AG09309 (cell line): ENCODE measurements at places on chromosomes 1 and 21.

DNA sequence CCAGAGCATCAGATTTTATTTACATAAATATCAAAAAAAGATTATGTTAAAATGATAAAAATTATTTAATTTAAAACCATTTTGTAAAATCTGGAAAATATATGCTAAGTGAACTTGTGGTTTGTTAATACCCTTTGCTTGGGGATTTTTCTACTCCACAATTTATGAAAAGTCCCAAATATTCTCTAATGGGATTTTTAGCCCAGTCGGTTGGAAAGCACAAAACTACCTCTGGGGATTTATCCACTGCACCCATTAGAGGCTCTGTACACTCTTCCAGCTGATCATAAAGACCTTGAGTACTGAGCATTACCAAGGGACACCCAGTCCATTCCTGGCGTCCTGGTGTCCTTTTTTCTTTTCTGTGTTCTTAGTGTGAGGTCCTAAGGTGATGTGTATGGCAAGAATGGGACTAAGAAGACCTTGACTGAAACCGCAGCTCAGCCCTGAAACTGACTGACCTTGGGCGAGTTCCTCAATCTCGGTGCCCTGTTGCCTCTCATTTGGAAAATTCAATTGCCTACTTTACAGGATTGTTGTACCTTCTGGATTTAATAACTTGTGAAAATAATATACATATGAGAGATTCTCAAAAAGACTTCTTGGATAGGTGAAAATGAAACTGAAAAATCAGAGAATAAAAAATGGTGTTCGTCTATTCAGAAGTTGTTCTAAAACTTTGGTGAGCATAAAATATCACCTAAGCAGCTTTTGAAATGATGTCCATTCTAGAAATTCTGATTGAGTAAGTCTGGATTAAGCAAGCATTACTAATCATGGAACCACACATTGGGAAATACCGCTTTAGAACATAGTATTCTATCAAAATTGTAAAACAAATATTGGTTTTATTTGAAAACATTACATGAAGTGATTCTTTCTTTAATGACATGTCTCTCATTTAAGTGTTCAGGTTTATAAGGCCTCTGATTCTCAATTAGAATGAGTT is 21.5 kb upstream of the SAMSN1 start:
- no peak for DNase-seq

DNA sequence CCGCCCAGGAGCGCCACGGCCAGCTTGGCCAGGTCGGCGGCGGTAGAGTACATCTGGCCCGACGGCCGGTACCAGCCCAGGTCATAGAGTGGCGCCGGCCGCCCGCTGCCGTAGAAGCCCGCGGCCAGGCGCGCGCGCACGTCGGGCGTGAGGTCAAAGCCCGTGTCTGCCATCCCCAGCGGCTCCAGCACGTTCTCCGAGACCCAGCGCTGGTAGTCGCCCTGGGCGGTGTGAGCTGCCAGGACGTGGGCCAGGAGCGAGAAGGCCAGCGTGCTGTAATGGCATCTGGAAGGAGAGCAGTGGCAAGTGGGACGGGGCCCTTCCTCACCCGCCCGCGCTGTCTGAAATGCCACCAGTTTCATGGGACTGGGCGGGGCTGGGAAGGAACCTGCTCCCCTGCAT is 18.9 kb downstream of the LACTBL1 start:
- no peak for DNase-seq

GRCh38 chr1:174197547-174197946 is 38.2 kb downstream of the RABGAP1L start:
- DNase-seq = no peak

DNA sequence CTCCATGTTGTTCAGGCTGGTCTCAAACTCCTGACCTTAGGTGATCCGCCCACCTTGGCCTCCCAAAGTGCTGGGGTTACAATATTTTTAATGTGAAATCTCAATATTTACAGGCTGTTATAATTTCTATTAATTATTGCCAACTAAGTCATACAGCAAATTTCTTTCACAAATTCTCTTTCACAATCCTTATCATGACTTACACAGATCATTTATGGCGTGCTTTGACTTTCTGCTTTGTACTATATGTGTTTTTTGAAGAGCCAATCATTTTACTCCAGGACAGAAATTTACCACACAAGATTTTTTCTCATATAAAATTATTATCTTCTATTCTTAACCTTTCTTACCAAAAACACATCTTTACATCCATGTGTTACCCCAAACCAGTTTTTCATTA is 1729.9 kb downstream of the NCAM2 start:
- DNase-seq = no peak

- DNase-seq = no peak
Observed at GRCh38 chr1:119209596-119210295, 69.3 kb upstream of the WARS2 start.

DNA sequence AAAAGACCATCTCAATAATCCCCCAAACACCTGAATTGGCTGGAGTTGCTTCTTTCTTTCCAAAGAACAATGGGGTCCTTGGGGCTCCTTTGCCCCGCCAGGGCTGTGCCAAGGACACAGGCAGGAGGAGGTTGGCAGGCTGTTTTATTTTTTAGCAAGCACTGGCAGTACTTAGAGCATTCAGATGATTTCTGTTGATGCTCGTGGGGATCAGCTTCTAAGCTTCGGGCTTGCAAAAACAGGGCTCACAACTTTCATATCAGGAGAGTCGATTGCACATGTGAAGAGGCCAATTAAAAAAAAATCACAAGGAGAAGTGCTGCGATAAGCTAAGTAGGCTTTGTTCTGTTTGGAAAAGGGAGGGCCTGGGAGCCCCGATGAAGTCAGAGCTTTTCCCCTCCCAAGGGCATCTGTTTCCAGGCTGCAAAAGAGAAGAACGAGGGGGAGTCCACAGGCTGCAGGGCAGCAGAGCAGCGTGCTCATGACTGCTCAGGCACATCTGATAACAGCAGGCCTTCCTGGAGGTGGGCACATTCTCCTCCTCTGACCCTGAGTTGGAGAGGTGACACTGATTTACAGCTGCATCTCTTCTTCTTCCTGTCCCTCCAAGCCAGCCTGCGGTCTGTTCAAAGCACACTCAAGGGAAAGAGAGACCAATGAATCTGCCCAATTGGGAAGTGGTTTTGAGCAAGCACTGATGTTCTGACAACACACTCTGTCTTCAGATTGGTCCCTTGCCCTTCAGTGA is 27.3 kb upstream of the BCAR3 start:
- DNase-seq = no peak

DNA sequence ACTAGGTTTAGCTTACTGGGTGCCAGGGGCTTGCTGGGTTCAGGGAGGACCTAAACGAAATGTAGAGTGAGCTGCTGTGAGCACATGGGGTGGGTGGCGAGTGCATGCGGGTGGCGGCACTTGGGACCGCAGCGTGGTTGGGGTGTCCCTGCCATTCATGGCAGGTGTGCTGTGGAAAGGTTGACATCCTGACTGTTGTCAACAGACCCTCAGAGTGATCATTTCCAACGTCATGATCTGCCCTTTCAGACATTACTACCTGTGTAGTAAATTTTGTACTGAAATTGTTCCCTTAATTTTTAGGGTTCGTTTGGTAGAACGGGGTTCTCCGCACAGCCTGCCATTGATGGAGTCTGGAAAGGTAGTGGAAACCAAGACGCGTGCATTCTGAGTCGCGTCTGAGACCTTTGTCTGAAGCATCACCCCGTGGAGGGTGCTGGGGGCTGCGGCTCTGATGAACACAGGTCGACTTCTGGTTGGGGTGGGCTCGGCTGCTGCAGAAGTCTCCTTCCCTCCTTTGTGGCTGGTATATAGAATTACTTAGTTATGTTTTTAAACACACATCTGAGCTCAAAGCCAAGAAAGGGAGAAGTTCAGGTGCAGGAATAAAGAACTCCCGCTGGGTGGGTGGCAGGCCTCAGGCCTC is 43.3 kb downstream of the S100B start:
- no peak for DNase-seq

DNA sequence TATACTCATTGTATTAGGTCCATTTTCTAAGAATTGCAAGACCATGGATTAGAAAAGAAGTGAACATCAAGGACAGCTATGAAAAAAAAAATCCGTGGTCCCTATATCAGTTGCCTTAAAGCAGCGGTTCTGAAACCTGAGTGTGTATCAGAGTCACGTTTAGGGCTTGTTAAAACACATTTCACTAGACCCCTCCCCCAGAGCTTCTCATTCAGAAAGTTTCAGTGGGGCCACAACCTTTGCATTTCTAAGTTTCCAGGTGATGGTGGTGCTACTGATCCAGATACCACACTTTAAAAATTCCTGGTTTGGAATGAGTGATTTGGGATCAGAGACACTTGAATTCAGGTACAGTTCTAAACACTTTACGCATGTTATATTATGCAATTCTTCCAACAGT is 96.1 kb upstream of the PRMT6 start:
- no peak for DNase-seq

GRCh38 chr1:50420689-50421365 is 2.4 kb downstream of the DMRTA2 start:
- no peak for DNase-seq

- DNase-seq = no peak
Observed at GRCh38 chr1:209755926-209756614, at the start of gene TRAF3IP3. TSS of gene TRAF3IP3 (plus strand) at chr1:209756053. CDS start at chr1:209760040, 3,987 bp downstream.

DNA sequence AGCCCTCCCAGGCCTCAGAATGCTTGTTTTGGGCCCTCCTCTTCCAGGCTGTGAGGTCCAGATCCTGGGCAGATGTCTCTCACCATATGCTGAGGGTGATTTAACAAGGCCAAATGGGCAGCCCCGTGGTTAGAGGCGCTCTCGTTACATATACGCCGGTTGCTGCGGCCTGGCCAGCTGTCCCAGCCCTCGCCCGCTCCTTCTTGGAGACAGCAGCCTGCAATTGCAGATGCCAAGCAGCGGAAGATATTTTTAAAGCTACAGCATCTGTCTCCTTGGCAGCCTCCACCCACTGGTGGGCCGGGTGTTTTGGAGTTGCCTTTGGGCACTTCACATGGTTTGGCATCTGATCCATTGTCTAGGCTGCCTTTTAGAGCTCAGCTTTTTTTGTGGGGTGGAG is 178.8 kb upstream of the NFIA start:
- DNase-seq = no peak

DNA sequence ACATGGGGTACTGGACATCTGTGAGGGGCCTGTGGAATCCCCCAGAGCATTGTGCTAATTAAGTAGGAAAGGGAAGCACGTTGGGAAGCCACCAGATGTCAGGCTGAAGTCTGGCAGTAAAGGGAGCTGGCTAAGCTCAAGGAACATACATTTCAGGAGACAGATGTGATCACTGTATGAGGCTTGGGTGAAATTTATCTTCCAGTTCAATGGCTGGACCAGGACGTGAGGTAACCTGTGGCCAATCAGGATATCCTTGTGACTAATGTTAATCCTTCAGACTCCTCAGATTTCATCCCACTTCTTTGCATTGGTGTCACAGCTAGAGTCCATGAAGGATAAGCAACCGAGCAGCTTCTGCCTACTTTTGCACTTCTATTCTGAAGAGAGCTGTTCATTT is 110.2 kb upstream of the APP start:
- DNase-seq = no peak

DNA sequence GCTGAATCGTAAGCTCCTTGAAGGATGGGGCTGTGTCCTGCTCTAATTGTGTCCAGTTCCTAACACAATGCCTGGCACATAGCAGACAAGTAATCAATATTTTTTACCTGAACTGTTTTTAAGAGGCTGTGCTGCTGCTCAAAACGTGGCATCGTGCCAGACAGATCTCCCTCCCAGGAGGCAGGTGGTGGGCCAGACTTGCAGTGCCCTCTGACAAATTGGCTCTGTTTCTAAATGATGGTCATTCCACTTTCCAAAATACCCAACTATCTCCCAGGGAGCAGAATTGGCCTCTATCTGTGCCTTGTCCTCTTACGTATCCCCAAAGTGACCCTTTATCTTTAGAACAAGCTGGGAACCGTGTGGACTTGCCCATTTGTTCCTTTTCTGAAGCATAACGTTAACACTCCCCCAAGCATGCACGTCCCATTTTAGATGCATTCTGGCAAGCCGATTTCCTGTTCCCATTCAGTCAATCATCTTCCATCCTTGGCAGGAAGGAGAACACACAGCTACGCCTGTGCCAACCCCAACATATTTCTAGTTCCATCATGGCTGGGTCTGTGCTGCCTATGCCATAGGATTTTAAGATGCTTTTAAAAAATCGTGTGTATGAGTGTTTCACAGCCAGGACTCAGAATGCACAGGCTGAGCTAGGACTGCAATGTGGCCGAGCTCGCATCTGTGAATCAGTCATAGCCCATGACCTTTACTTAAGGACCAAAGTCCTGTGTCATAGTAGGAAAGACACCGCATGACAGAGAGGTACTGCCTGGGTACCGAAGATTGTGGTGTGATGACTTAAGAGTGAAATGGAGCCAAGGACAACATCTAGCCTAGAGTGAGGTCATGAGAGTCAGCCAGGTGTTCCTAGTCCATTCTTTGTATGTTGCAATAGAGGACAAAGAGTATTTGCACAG is 408.6 kb downstream of the PRDM2 start:
- DNase-seq = no peak

DNA sequence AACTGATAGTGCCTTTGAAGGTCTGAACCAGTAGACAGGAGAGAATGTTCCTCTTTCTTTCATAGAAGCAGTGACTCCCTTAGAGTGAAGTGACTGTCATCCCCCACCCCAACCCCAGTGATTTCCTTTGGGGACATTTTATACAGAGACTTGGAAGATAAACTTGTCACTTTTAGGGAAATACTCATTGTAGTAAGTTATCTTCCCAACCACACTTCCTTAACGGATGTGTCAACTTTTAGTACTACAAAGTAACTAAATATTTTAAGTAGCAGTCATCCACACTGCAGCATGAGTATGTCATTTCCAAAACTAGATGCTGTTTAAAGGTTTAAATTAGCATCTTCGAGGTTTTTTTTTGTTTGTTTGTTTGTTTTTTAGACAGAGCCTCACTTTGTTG is 13.7 kb downstream of the LRRC8B start:
- DNase-seq = no peak

GRCh38 chr1:246166841-246167240 is 340.2 kb downstream of the SMYD3 start:
- no peak for DNase-seq

DNA sequence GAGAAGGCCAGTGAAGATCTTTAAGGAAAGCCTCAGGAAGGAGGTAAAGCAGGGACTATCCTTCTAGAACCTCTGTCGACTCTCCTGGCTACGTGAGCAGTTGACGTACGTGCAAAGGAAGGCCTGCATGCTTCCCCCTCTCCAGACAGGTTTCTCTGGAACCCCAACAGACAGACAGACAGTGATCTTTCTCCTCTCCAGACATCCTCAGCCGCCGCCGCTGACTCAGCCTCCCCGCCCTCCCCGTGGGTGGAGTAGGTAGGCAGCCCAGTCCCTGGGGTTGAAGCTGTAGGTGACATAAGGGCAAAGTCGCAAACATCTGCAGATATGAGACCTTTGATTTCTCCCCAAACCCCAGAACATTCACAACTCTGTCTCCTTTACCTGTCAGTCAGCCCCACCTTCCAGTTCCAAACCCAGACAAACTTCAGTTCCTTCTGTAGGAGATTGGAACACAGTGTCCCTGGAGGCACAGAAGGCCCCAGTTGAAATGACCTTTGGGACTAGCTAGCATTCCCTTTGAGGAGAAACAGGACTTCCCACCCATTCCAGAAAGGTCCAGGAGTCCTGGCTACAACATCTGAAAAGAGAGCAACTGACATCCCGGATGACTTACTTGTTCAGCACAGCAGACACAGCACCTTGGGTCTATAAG is 146.0 kb upstream of the JUN start:
- DNase-seq = no peak
